ENCODE measurements at places on chromosomes 12 and 14. TPM values are rescaled to one million over a fixed set of nuclear protein-coding genes. Genes with fewer than 3 reads are reported as not detected.

The AP1G2 gene
- total RNA-seq, result 329 TPM

The EPYC gene
- total RNA-seq, result not detected

GRCh38 chr14:106490442-106490841, 964.1 kb downstream of the TMEM121 start:
- no peak for DNase-seq

- DNase-seq, result no peak
These were observed 18.6 kb downstream of the GSC start for GRCh38 chr14:94751321-94751720.

GRCh38 chr14:22105006-22105623, 431.5 kb upstream of the OR4E1 start:
- no peak for DNase-seq

DNA sequence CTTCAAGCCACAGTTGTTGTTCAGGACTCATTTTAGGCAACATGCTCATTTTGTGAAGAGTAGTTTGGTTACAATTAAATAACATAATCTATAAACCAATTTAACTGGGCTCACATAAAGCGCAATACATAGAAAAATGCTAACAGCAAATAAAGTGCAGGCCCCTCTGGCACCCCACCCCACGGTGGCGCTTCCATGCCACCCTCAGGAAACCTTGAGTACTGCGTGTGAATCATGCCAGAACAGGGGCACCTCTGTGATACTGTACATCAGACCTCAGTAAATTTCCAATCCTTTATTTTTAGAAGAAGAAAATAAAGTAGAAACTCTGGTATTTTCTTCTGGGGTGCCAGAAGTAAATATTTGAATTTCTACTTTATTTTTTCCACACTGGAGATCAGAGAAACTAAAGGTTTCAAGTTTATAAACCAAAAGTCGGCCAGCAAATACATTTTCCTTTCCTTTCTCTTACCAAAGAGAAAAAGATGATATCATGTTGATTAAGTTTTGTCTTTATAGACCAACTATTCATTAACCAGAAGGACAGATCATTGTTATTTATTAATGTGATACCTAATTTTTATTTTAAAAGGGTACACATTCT, 316.8 kb downstream of the PAWR start:
- no peak for DNase-seq

DNA sequence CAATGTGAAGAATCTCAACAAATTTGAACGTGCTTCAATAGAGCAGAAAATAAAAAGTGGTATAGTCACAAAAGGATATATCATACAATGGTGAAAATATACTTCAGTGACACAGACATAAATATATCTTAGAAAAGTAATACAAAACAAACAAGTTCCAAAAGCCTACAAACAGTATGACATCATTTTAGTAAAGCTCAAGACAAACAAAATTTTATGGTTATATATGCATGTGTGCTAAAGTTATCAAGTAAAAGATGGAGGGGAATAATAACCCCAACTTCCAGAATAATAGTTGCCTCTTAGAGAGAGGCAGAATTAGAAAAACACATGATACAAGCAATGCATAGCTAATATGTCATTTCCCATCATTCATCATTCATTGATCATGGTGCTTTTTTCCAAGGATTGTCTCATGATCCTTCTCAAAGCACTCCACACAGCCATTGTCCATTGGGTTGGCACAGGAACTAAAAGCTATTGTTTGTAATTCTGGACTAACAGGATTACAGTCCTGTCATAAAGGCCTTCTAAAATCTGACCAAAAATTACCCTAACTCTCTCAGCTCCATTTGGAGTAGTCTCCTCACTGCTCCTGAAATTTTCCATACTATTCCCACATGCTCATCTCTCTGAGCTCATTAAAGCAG, 59.5 kb downstream of the IFNG-AS1 start:
- no peak for DNase-seq

DNA sequence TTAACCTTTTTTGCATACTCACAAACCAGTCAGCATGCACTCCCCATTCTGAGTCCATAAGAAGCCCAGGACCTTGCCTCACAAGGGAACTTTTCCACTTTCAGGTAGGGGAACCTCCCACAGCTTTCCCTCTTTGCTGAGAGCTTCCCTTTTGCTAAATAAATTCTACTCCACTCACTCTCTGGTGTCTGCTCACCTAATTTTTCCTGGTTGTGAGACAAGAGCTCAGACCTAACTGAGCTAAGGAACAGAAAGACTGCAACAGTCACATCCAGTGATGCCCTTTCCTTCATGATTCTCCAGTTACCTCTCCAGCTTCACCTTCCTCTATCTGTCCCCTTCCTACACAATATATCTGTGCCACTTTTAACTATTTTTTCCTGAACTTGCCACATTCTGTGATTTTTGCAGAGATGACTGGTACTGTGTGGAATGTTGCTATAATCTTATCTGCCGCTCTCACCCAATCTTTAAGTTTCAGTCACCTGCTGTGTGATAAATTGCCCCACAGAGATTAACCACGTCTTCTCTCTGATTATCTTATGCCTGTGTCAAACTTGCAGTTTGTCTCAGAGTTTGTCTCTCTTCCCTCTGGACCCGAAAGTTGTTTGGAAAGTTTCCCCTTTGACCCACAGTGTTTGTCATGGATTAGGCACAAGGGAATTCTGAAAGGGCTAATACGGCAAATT, 737.1 kb upstream of the FLRT2 start:
- DNase-seq, result no peak

GRCh38 chr14:94649543-94650443, 37.6 kb downstream of the SERPINA3 start:
- no peak for DNase-seq

GRCh38 chr14:45284802-45285201, 31.8 kb upstream of the MIS18BP1 start:
- DNase-seq, result no peak

All from CD4-positive, CD25-positive, alpha-beta regulatory T cell (primary cell).